ENCODE measurements at places on chromosomes 13 and 19.

GRCh38 chr19:17183858-17184321 is 31.3 kb upstream of the USE1 start:
- DNase-seq = no peak

- no peak for DNase-seq
Observed at GRCh38 chr13:48930918-48931317, 44.8 kb upstream of the FNDC3A start.

DNA sequence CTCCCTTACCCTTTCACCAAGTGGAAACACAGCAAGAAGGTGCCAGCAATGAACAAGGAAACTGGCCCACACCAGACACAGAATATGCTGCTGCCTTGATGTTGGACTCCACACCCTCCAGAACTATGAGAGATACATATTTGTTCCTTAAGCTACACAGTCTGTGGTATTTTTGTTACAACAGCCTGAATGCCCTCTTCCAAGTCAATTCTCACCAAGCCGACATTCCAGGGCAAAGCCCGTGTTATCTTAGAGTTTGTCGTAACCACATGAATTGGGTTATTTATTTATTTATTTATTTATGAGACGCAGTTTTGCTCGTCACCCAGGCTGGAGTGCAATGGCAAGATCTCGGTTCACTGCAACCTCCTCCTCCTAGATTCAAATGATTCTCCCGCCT is 14.9 kb downstream of the FGF21 start:
- DNase-seq = no peak

DNA sequence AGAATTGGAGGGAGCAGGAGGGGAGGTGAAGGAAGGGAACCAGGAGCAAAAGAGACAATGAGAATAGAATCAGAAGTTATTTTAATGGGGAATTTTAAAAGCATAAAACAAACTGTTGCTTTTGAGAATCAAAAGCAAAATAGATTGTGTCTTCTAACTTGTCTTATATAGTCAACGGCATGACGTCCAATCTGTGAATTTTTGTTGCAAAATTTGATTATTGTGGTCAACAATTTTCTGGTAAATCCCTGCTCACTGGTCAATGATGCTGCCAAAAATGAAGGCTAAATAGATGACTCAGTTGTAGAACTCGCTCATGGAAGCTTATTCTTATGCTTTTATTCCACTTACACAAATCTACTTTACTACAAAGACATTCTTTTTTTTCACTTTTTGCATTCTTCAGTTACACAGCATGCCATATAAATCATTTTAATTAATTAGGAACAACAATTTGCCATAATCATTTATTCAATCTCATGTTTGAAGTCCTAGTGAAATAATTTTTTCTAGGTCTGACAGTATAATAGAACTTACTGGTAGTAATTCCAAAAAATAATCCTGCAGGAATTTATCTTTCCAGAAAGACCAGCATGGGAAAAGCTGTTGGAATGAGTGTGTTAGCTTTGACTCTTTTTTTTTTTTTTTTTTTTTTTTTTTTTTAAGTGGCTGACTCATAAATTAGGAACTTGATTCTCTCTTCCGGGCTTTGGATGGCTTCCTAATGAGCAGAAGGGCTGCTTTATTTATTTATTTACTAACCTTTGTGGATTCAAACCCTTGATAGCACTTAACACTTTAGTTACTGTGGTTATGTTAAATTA is 256.9 kb downstream of the SPRY2 start:
- DNase-seq = peak; percentile 64

DNA sequence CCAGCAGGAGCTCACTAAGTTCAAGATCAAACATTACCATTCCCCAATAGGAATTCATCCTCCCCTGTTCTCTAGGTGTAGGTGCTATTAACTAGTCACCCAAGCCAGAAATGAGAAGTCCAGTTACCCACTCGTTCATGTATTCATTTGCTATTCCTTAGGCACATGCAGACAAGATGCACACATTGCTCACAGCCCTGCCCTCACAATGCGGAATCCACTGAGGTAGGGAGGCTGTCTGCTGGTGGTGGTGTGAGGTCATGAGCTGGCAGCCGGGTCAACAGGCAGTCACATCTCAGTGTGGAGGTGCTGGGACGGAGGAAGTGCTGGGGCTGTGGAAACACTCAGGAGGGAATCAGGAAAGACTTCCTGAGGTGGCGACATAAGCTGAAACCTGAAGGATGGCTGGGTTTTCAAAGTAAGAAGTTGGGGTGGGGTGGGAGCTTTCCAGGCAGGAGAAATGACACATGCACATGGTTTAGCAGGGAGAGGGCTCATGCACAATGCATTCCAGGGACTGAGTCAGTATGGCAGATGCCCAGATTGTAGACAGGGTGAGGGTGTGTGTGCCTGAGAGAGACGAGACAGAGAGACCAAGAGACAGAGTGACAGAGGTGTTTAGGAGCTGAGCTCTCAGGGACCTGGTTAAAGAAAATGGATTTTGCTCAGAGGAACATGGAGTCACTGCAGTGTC is 117.6 kb downstream of the USP12 start:
- no peak for DNase-seq

DNA sequence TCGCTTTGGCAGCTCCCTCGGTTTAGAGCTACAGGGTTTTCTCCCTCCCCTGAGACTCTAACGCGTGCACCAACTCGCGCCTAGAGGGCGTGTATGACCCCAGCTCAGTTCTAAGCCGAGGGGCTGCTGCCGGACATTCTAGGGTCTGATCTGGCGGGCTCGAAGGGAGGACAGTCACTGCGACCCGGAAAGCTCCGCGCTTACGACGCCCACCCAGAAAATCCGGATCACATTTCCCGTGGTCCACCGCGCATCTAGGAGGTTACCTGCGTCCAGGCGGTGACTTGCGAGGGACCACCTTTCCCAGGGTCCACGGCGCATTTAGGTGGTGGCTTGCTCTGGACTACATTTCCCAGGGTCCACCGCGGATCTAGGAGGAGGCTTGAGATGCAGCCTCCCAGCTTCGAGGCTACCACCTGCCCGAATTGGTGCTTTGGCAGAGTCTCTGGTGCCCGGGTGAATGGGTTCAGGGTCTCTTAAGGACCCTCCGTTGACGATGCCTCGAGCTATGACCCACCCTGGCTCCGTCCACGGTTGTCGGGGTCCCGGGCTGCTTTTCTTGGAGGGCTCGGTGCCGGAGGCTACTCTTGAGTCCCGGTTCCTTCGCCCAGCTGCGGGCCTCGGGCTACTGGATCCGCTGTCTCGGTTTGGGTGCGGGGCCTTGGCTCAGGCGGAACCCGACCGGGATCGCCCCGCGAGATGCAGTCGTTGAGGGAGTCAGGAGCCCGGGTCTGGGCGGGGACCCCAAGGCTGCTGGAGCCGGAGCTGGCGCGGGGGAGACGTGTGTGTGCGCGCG is 30.5 kb downstream of the ZNF146 start:
- no peak for DNase-seq

DNA sequence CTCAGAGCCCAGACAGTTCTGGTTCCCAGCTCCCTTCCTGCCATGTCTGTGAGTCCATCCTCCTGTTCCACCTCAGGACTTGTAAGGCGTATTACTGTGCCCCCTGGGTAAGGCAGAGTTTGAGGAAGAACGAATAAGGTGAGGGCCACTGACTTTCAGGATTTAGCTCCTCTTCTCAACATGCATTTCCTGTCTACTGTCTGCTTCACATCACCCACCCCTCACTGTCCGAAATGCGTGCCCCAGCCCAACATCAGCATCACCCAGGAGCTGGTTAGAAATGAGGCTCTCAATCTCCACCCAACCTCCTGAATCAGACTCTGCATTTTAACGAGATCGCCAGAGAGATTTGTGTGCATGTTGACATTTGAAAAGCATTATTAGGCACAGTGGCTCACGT is 44.4 kb downstream of the IRS2 start:
- no peak for DNase-seq

- DNase-seq = no peak
Observed at GRCh38 chr19:28601723-28602440, 611.1 kb downstream of the UQCRFS1 start.

GRCh38 chr13:112838038-112838841 is 130.8 kb upstream of the MCF2L start:
- DNase-seq = no peak

GRCh38 chr13:83086088-83086487 is 796.2 kb downstream of the SLITRK1 start:
- DNase-seq = no peak

GRCh38 chr13:112978561-112979405 is 9.8 kb downstream of the MCF2L start:
- no peak for DNase-seq

- DNase-seq = no peak
Observed at GRCh38 chr19:13102666-13103580, at the start of gene LYL1. Gene LYL1 (minus strand): TSS chr19:13102858. CDS start chr19:13101171, 1,687 bp downstream.

DNA sequence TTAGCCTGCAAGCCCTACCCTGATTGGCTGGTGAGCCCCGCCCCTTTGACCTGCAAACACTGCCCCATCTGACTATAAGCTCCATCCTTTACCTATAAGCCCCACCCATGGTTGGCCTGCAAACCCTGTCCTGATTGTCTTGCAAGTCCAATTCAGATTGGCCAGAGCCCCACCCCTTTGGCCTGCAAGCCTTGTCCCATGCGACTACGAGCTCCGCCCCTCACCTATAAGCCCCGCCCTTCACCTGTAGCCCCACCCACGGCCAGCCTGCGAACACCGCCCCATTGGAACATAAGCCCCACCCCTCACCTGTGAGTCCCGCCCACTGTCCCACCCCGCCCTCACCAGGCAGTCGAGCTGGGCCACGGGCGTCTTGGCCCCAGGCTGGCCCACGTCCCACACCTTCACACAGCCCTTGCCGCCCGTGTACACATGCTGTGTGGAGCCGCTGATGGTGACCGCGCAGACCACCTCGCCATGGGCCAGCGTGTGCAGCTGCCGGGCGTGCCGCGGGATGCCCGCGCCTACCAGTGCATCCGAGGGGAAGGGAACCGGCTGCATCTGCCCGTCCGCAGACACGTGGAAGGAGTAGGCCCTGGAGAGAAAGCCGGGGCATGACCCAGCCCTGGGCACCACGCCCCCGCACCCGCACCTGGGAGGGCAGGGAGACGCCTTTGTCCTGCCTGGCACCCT is 22.9 kb downstream of the TLE2 start:
- DNase-seq = no peak

- DNase-seq = no peak
Observed at GRCh38 chr13:39455521-39456175, 147.3 kb downstream of the LHFPL6 start.

- no peak for DNase-seq
Observed at GRCh38 chr13:111005808-111006505, 91.1 kb upstream of the ANKRD10 start.

GRCh38 chr13:21526707-21527540 is 67.8 kb upstream of the ZDHHC20 start:
- DNase-seq = no peak

GRCh38 chr13:114081761-114082681 is 50.4 kb downstream of the RASA3 start:
- no peak for DNase-seq

GRCh38 chr13:41365631-41366030 is 54.6 kb downstream of the NAA16 start:
- DNase-seq = no peak

GRCh38 chr13:98313922-98314292 is 136.8 kb upstream of the RNF113B start:
- no peak for DNase-seq

DNA sequence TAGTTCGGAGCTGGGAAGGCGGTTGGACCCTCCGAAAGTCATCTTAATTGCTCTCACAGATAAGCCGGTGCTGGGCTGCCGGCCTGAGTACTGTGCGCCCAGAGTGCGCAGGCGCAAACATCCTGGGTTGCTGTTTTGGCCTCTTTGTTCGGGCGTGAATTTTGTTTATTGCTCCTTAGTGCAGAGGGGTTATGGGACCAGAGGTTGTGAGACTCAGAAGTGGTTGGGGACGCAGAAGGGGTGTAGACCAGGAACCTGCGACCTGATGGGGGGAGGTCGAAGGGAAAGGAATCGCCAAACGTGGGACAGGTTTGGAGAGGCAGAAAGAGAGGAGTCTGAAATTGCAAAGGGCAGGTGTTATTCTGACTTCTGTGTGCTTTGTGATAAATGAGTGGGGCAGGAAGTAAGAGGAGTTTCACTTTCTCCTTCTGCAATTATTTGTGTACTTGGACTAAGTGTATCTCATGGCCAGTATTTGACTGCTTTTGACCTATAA is 607 bp upstream of the ZNF566 start:
- peak; percentile 21 for DNase-seq

DNA sequence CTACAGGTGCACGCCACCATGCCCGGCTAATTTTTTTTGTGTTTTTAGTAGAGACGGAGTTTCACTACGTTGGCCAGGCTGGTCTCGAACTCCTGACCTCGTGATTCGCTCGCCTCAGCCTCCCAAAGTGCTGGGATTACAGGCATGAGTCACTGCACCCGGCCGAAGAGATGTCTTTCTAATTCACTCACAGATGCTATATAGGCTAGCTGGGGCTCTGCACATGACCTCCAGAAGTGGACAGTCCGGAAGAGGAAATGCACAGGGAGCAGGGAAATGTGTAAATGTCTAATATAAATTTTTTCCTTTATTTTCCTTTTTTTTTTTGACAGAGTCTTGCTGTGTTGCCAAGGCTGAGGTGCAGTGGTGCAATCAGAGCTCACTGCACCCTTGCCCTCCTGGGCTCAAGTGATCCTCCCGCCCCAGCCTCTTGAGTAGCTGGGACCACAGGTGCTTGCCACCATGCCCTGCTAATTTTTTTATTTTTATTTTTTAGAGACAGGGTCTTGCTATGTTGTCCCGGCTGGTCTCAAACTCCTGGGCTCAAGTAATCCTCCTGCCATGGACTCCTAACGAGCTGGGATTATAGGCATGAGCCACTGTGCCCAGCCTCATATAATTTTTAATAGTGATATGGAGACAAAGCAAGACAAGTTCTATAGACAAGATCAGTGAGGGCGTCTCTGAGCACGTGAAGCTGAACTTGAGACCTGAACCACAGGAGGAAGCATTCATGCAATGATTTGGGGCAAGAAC is 8.4 kb downstream of the GIPC1 start:
- no peak for DNase-seq

Measured in NCI-H1417 treated with DMSO at 0.1 percent for 48 hours (cell line).